Astrocyte of the spinal cord (primary cell): ENCODE measurements at places on chromosomes 1 and 21.

GRCh38 chr1:198253668-198254067, 96.9 kb downstream of the NEK7 start:
- peak; percentile 62 for DNase-seq

DNA sequence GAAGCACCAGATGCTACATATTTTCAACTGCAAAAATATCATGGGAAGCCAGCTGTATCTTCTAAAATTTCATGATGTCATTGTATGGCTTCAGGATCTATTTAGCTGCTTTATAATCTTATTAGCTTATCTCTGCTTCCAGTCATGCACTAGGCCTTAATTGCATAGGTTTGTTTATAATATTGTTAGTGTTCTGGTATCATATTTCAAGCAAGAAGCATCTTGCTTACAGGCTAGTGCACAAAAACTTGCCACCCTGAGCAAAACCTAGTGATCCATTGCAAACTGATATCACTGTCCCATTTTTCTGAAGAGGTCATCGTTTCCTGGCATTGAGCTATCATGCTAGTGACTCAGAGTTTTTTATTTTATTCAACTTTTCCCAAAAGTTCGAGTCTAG, 15.7 kb upstream of the NRIP1 start:
- DNase-seq = no peak

DNA sequence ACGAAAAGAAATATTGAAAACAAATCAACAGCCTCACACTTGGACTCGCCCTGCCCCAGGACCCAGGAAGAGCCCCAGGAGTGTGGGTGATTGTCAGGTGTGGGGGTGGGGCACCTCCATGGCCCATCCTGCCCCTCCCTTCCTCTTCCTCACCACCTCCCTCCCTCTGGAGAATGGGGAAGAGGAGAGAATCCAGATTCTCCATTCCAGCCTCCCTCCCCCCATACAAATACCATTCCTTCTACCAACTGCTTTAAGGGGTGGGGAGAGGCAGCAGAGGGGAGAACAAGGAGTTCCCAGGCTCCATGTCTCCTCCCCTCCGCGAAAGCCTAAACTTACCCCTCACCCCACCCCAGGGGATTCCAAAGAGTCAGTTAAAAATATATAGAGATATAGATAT, 36.7 kb downstream of the MEF2D start:
- no peak for DNase-seq

DNA sequence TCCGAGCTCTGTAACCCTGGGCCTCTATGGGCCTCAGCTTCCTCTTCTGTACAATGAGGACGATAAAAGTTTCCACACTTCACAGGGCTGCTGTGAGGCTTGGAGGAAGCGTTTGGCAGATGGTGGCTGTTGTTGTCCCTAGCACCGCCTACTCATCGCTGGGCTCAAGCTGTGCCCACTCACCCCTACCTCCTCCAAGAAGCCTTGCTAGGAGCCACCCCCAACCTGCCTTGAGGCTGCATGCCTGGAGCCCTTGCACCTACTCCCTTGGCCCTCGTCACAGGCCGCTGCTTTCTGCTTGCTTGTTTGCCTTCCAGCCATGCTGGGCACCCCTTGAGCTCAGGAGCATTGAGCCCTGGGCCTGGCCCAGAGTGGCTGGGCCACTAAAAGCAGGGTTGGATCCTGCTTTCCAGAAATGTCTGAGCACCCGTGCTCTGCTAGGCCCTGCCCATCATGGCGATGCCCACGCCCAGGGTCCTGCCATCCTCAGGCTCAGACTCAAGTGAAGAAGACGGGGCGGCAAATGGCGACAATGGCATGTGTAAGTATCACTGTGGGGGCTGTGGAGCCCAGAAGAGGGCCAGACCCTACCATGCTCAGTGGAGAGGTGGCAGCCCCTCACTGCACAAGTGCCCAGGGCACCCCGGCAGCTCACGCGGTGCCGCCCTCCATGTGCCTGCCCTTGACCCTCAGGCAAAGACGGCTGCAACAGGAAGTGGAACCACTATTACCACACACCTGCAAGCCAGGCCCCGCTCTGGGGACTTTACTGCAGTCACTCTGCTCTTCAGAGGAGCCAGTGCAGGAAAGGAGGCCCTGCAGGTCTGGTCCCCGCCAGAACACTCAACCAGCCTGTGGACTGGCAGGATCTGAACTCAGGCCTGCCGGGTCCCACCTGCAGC, 9.5 kb downstream of the SH3BGRL3 start:
- no peak for DNase-seq

DNA sequence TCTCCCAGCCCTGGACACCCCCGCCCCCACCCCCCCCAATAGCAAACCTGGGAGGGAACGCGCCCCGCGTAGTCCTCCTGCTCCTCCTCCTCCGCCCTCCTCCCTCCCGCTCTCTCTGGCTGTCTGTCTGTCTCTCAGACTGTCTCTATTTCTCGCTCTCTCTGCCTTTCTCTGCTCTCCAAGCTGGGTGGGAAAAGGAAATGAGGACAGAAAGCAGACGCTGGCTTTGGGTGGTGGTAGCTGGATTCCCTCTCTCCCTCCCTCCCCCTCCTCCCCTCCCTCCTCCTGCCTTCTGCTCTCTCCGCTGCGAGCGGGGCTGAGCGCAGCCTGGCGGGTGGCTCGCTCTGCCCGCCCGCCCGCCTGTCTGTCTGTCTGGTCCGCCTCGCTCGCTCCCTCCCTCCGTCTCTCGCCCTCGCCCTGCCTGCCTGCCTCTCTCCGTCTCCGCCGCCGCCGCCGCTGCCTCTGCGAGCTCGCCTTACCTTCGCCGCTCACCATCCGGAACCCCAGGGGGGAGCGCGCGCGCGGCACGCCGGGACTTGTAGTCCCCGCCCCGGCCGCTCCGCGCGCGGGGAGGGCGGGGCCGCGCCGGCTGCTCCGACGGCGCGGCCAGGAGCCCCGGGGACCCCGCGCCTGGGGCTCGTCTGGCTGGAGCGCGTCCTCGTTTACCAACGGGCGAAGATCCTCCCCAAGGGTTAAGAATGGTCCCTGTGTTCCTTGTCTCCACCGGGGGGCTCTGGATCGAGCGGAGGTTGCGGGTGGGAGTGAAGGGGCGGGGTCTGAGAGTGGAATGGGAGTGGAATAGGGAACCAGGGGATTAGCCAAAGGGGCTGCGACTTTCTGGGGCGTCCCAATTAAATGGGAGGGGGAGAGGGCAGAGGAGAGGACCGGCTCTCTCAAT, at the start of gene AHDC1:
Gene AHDC1 (minus strand): TSS at position 464 of the 898 bp plus-strand sequence. CDS start 52,029 bp downstream, outside the sequence.
- DNase-seq = peak; percentile 95

DNA sequence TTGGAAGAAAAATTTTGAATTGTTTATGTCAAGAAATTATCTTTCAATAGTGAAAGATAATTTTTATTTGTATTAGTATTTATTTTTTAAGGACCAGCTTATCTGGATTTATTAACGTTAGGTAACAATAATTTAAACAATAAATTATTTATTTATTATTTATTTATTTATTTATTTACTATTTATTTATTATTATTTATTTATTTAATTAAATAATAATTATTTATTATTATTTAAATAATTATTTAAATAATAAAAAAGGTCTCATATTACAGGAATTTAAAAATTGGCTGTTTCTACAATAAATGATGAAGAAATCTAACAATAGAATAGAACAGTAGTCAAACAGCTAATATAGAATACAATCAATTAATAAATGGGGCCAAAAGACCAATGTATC, 618.7 kb upstream of the BRINP3 start:
- no peak for DNase-seq

DNA sequence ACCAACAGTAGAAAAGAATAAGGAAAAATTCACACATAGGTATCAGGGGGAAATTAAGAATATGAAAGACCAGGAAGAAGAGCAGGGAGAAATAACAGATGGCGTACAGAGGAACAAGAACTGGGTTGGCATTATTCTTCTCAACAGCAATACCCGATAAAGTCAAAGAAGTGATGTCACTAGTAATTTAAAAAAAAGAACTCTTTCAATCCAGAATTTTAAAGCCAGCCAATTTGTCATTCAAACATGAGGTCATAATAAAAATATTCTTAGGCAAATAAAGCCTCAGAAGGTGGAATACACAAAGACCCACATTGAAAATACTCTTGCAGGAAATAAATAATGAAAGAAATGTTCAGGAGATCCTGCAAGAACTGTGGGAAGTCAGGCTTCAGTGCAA, 8.8 kb downstream of the NCMAP start:
- no peak for DNase-seq

DNA sequence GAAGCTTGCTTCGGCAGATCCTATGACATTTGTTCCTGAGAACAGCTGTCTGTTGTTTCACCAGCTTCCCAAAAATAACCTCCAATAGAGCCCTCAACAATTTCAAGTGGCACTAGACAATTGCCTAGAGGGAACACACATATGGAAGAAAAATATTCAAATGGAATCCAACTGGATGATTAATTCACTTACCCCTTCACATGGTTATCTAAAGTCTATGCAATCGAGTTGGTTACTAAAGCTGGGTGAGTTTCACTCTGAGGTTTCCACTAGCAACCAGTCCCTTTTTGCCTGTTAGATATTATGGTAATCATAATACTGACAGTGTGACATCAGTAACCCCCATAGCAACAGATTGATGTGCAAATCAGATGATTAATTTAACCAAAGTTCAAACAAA, at the start of gene LEMD1:
Gene LEMD1 (minus strand): TSS at position 259 of the 400 bp plus-strand sequence. CDS start 1,520 bp downstream, outside the sequence.
- DNase-seq = no peak

DNA sequence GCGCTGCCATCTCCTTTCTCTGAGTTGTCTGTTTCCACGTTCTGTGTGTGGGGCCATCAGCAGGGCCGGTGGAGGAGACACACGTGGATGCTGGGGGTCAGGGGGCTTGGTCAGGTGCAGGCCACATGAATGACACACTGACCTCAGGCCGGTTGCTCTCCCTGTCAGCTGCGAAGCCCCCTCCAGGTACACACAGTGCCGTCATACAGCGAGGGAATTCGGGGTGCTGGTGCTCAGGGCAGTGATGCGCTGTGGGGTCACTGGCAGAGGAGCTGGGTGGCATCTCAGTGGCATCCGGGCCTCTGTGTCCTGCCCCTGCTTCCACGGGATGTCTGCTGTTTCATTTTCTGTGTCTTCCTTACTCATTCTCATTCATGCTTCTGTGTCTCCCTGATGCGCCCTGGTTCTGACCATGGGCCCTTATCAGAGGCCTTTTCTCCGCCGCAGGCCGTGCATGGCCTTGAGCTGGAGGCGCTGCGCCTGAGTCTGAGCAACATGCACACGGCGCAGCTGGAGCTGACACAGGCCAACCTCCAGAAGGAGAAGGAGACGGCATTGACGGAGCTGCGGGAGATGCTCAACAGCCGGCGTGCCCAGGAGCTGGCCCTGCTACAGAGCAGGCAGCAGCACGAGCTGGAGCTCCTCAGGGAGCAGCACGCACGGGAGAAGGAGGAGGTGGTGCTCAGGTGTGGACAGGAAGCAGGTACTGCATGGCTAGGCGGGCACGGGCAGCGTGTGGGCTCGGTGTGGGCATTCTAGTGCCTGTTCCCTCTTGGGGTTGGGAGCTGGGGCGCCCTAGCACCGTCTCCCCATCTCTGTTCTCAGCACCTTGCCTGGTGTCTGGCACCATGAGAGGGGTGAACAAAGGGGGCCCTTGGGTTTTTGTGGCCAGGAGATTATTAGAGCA, 22.6 kb downstream of the PCNT start:
- DNase-seq = no peak

GRCh38 chr1:91731815-91732214, 154.1 kb downstream of the TGFBR3 start:
- DNase-seq = peak; percentile 71

DNA sequence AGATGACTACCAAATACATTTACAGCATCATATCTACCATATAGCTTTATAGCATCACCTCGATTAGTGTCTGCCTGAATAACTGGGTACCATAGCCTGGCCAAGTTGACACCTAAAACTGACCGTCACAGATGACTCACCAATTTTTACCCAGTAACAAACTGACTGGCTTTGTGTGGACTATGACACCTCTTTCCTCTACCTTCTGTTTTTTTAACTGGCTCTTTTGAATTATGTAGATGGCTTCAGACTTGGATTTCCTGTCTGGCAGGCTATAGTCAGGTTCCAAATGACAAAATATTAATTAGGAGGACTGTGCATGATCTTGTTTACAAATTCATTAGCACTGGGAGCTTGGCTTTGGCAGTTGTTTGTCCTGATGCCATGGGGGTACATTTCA, 360.3 kb downstream of the TGFB2 start:
- peak; percentile 42 for DNase-seq

- no peak for DNase-seq
Measured at GRCh38 chr1:226762988-226763904, 24.2 kb upstream of the ITPKB start.

DNA sequence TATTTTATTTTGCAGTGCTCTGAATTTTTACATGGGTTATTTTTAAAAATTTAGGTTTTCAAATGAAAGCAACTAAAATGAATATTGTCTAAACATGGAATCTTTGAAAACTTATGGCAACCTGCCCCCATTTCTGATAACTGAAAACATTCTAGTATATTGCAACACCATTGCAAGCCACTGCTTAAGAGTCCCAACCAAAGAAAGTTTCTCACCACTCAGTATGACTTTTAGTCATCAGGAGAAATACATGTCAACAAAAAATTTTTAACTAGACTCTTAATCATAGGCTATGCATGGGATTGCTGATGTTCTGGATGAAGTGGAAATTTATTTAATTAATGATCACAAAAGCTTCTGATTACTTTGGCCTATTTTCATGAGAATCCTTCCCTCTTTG, 112.1 kb downstream of the TNFSF18 start:
- DNase-seq = no peak

- no peak for DNase-seq
Measured at GRCh38 chr1:180849031-180849775, 63.5 kb upstream of the KIAA1614 start.

GRCh38 chr21:33651965-33652680, 9.8 kb downstream of the ITSN1 start:
- DNase-seq = no peak

GRCh38 chr1:74050386-74050785, 147.6 kb downstream of the LRRIQ3 start:
- no peak for DNase-seq

GRCh38 chr1:40389871-40390560, 16.5 kb downstream of the SMAP2 start:
- DNase-seq = peak; percentile 58

- DNase-seq = no peak
Measured at GRCh38 chr1:39852876-39853275, 30.4 kb downstream of the TRIT1 start.

DNA sequence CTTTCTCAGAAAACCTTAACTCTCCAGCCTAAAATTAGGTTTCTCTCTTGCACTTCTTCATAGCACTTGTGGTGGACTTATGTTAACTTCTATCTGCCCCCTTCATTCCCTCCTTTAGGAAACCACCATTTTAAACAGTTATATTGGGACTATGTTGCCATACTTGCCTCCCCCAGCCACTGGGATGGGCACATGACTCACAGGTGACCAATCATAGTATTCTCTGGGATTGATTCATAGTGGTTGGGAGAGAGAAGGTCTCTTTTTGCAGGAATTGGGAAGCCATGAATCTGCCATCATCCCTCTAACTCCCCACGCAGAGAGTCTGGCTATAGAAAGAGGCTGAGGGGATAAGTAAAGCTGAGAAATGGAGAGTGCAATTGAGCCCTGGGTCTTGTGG, 50.4 kb upstream of the NRDC start:
- DNase-seq = no peak

- no peak for DNase-seq
Measured at GRCh38 chr1:12772520-12772919, 1.0 kb upstream of the PRAMEF12 start.

- no peak for DNase-seq
Measured at GRCh38 chr1:2541619-2542245, 11.7 kb upstream of the HES5 start.
